Prostate gland (tissue), 2 donors: ENCODE measurements at places on chromosomes 11 and 22.

- no peak for DNase-seq
Observed at GRCh38 chr11:94132152-94132558, 3.5 kb downstream of the PANX1 start.

- no peak for DNase-seq
Observed at GRCh38 chr11:104529213-104529612, 365.3 kb upstream of the PDGFD start.

DNA sequence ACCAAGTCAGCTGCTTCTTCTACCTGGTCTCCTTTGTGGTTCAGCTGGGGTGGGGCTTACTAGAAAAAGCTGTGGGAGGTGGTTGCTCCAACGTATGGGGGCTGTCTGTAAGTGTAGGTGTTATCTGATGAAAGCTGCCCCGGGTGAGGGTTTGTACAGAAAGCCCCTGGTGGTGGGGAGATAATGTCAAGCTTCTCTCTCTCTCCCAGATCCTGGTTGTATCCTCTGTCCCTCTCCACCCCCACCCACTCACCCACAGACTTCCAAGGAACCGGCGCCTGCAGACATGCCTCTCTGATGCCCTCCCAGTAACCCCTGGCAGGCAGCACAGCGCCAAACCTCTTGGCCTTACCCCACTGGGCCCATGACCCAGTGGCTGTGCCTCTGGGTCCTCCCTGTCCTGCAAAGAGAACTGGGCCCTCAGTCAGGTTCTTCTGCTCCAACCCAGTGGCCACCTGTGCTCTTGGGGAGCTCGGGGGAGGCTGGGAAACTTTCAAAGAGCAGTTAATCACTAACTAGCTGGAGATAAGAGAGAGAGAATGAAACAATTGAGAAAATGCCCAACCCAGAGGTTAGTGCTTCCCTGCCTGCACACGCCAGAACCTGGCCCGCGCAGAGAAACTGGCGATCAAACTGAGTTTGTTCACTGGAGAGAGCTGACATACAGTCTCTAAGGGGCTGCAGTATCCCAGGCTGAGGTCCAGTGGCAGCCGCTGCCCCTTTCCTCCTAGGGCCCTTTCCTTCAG is 20.4 kb upstream of the EHF start:
- DNase-seq: peak; percentile 36

- no peak for DNase-seq
Observed at GRCh38 chr11:89521792-89522191, 30.6 kb upstream of the NOX4 start.

GRCh38 chr11:132980670-132981069 is 551.6 kb downstream of the OPCML start:
- no peak for DNase-seq

- no peak for DNase-seq
Observed at GRCh38 chr11:34194576-34195335, 89.3 kb downstream of the NAT10 start.

GRCh38 chr22:49162841-49163240 is 664.8 kb downstream of the BRD1 start:
- no peak for DNase-seq

DNA sequence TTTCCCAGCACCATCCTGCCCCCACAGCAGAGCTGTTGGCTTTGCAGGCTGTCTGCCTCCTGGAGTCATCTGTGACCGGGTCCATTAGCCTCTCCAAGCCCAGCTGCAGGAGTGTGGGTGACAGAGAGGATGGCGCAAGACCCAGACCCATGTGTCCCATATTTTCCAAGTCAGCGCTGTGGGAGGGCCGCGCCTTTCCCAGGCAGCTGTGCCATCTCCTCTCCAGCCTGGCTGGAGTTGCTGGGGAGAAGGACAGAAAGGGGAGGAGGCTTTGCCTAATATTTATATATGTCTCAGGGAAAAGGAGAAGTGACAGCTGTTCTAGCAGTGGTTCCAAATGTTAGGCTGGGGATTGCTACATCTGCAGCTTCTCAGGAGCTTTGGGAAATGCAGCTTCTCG is 15.7 kb downstream of the DTX4 start:
- DNase-seq: no peak

- no peak for DNase-seq
Observed at GRCh38 chr11:70054004-70054403, 24.1 kb upstream of the ANO1 start.

DNA sequence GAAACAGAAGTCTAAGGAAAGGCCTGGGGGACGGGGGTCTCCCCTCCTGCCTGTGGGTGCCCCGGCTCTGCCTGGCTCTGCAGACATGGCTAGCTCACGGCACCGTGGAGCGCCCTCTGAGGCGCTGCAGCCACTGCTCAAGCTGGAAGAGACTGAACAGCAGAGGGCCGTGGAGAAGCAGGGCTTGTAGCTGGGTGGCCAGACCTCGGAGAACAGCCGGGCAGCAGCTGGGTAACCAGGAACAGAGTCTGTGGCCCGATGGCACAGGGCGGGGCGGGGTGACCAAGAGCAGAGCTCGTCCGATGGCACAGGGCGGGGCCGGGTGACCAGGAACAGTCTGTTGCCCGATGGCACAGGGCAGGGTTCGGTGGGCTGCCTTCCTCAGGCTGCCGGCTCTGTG is 18.1 kb downstream of the RNH1 start:
- no peak for DNase-seq

GRCh38 chr11:131064373-131064991 is 148.2 kb upstream of the SNX19 start:
- DNase-seq: peak; percentile 25

DNA sequence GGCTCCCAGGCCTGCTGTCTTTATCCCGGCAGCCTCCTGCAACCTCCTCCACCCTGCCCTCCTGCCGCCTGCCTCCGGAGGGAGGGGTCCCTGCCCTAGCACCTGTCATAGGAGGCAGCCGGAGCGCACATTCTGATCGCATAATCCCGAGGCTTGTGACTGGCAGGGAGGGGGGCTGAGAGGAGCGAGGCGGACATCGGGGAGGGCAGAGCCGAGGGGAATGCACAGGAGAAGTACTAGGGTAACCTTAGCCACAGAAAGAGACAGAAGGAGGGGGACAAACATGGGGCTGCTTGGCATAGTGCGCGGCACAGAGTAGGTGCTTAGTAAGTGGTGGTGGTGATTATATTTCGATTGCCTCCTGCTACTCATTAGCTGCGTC is 9.2 kb upstream of the ALX4 start:
- DNase-seq: no peak

DNA sequence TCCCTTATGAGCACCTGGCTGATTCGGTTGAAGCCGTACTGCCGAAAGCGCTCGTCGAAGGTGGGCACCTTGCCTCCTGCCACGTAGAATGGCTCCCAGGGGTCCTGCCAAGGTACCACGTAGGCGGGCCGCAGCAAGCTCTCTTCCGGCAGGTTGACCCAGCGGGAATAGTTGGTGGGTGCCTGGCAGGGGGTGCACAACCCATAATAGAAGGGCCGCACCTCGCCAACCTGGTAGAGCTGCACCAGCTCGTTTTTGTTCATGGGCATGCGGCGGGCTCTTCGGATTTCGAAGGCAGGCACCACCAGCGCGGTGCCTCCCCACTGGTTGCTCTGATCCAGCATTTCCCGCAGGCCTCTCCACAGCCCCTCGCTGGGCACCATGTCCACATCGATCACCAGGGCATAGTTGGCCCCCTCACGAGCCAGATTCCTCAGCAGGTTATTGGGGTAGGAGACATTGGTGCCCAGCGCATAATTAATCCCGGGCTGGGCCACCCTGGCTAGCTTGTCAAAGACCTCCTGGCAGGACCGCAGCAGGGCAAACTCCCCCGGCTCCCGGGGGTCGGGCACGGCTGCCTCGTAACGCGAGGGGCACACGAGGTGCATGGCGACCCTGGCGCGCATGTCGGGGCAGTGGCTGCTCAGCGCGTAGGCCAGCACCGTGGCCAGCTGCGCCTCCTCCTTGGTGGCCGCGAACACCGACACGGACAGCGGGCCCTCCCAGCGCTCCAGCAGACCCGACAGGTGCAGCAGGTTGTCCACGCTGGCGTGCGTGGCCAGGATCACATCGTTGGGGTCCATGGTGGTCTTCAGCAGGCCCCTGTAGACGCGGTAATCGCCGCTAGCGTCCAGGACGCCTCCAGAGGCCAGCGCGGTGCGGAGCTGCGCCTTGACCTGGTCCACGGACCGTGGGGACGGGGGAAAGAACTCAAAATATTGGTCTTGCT is 679 bp downstream of the B4GAT1 start:
- DNase-seq: no peak

DNA sequence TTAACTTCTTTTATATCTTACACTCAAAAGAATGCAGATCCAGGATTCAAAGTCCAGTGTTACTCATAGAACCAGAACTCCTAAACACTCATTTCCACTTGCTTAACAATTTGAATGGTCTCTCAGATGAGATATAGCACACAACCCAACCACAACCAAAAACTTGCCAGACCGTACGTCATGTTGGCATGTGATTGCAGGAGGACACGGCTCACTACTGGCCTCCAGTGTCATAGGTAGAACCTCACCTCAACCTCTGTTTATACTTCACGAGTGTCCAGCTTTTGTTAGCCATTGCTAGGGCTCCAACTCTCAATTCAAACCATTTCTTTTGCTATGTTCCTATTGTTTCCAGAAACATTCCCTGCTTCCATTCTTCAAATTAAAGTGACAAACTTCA is 58.5 kb upstream of the PDGFD start:
- no peak for DNase-seq

DNA sequence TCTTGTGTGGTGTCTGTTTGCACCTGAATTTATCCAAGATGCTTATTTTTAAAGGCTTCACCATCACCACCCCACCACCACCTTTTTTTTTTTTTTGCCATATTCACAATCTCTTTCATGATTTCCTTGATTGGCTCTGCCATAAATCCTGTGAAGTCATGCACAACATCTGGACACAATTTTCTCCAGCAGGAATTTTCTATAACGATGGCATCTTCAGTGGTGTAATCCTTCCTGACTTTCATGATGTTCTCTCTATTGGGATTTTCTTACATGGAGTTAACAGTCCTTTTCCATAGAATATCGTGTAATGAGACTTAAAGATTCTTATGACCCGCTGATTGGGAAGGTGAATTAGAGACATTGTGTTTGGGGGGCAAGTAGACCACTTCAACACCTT is 17.8 kb downstream of the ZFP91 start:
- no peak for DNase-seq

GRCh38 chr11:3003396-3004231 is 11.5 kb upstream of the NAP1L4 start:
- peak; percentile 17 for DNase-seq
